DMS79 treated with DMSO at 0.1 percent for 48 hours (cell line): ENCODE measurements at places on chromosomes 2 and 18.

DNA sequence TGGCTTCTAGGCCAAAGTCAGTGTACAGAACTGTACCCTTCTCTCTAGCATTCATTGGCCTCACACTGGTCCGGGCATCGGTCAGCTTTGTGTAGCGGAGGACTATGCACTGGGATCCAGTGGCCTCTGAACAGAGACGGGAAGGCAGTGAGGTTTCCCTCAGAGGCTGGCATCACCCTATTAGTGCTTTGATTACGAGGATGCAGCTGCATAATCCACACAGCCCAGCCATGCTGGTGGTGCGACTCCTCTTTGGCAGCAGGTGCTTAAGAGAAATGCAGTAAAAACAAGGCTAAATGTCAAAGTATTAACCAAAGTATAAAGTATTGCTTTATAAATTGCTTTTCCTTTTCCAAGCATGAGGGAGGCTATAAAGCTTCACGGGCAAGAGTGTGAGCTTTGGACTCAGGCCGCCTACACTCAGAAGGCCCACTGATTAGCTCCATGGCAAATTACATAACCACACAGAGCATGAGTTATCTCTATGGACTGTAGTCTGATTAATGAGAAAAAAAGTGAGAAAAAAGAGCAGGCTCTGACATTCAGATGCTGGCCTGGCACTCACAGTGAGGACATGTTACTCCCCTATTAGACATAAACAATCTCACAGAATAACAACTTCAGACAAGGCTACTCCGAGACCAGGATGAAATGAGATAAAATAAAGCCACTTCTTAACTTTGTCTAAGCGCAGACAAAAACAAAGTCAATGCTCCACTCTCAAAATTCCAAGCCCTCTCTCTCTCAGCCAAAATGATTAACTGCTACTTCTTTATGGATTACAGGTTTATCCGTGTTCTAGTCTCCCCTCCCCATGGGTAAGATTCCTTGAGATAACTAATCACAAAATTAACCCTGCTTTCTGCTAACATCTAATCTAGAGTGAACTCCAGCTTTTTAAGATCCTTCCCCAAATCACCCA lies 6.4 kb upstream of the CRYGC start:
- no peak for DNase-seq

DNA sequence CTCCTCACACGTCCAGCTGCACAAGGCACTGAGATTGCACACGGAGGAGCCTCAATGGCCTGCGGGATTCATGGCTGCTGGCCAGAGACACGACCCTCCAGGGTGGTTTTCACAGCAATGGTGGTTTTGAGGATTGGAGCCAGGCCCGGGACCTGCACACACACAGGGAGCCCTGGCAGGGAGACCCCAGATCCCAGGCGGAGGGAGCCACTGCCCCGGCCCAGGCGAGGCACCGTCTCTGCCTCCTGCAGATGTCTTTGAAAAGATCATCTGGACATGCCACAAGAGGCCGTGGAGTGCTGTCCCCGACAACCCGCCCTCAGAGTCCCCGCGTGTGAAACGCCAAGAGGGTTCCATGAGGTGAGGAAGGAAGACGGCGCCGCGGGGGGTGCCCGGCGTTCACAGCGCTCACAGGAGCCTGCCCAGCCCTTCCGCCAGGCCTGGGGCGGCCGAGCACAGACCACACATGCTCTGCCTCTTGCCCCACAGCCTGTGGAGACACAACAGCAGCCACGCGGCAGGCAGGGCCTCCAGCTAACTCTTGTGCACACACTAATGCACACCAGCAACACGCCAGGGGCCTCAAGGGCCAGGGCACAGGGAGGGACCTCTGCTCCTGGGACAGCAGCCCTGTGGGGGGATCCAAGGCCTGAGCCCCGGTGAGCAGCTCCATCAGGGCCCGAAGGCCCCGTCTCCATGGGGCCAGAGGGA lies 72.8 kb upstream of the CTDP1 start:
- no peak for DNase-seq

DNA sequence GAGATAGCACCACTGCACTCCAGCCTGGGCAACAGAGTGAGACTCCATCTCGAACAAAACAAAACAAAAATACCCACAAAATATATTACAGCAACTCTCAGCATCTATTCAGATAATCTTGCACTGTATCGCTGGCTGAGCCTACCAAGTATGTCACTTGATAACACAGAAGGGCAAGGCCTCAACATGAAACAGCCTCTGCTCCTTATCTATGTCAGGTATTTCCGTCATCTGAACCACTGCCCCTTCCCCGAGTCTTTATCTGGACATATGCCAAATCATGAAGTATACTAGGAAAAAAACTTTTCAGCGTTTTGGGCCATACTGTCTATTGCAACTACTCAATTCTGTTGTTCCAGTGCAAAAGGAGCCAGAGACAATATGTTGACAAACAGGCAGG lies 17.7 kb downstream of the PDIA6 start:
- no peak for DNase-seq

DNA sequence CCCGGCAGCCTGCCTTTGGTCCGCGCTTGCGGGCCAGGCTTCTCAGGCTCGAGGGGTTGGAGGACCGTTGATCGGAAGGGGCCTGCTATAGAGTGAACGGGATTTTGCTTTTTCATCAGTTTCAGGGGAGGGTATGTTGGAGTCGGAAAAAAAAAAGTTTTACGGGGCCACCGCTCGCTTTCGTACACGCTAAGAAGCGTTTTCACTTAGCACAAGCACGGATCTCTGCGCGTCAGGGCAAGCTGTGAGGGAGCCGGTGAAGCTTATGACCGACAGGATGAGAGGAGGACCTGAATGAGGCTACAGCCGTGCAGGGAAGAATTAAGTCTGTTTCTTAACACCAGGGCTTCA lies 443 bp downstream of the CPSF3 start:
- DNase-seq: peak; percentile 27

DNA sequence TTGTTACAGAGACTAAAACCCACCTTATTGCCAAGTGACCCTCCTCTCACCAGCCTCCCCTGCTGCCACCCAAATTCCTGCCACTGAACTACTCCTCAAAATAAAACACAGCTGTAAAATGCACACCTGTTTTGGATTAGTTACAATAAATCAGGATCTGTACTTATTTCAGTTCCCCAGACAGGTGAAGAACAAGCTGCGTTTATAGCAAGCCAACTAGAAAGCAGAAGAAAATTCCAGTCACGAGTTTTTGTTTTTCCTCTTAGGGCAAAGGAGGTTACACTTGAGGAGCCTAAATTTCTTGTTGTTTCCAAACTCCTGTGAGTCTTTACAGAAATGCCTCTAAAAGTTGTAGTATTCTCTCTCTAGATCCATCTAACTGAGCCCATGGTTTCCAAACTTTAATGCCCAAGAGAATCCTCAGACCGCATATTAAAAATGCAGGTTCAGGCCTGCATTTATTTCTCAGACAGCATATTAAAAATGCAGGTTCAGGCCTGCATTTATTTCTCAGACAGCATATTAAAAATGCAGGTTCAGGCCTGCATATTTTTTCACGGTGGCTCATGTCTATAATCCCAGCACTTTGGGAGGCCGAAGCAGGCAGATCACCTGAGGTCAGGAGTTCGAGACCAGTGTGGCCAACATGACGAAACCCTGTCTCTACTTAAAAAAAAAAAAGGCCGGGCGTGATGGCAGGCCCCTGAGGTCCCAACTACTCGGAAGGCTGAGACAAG lies 62.2 kb downstream of the ALPK2 start:
- no peak for DNase-seq

DNA sequence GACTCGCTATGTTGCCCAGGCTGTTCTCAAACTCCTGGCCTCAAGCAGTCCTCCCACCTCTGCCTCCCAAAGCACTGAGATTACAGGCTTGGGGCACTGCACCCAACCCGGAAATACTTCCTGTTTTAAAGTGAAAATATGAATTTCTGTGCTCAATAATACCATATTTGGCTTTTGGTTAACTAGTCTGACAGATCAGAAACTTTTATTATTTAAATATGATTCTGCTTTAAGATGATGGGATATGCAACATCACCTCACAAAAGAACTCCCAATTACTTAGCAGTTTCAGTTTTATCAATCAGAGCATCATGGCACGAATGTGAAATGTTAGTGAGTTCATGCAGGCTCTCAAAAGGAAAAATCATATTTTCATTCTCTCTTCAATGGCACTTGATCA lies 120.6 kb downstream of the PTRHD1 start:
- no peak for DNase-seq

DNA sequence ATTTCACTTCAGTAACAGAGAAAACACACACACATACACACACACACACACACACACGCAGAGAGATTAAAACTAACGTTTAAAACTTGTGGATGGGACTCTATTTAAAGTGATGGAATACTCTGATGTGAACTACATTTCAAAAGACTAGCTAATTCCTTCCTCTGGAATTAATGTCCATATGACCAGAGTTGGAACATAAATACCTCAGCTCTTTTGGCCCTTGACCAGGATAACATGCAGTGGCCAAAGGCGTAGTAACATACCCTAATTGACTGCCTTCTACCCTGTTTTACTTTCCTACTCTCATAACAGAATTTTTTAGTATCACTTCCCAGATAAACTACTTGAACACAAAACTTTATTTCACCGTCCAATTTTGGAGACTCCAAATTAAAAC lies 671.3 kb upstream of the CHAC2 start:
- DNase-seq: no peak

DNA sequence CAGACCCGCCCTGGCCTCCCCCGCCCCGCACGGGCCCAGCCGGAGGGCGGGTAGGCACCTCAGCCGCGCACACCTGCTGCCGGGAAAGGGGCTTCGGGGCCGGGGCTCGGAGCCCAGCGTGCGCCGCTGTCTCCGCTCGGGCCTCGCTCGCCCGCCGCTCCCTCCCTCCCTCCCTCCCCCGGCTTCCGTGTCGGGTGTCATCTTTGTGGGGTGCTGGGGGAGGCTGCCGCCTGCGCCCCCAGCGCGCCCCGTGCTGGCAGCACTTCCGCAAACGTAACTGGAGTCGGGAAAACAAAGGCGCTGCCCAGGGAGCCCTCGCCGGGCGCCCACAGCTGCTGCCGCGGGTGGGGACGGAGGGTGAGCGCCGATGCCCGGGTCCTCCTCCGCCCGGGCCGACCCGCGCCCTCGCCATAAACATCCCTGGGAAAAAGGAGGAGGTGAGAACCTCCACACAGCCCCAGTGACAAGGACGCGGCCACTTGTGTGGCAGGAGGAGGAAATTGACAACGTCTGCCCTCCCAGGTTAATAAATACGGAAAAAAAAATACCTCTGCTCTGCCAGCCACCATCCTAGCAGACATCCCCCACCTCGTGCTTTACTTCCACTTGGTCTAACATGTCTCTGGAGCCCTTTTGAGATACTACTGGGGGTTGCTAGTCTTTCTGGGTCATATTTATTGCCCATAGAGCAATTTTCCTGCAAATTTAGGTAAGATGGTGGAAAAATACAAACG lies 550 bp downstream of the MFSD6 start:
- DNase-seq: peak; percentile 81

DNA sequence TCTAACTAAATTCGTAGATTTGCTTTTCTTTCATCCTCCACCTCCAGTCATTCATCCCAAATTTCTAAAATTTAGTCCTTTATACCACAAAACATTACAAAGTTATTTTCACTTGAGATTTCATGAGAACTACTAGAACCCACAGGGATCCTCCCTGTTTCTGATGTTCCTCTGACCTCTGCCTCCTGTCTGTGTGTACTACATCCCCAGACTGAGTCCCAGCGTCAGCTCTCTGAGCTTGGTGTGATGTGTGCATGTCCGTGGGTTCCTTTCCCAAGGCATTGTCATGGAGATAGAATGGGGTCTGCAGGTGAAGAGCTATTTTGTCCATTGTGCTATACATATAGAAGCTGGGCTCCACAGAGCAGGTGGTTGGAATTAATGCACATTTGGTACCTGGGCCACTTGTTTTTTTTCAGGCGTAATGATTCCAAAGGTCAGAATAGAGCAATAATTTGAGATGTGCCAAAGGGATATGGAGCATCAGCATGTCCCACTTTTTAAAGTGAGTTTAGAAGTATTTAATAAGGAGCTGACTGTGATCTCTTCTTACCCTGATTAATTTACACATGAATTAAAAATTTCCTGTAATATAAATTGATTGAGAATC lies 151.2 kb upstream of the BOD1L2 start:
- no peak for DNase-seq

DNA sequence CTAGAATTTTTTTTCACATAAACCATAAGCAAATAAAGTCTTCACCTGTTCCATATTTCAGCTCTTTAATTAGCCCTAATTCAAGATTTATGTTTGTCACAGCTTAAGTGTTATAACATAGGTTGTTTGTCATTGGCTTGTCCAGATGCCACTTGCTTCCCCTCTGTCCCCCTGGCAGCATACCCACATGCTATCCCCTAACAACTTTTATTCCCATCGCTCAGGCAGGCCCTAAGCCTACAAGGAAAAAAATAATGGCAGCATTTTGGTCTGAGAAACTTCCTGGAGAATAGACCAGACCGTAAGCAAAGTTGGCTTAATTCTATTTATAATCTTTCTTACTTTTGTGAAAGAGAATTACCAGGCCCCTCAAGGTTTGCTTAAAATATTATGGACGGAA lies 173.9 kb downstream of the DNAH6 start:
- no peak for DNase-seq

DNA sequence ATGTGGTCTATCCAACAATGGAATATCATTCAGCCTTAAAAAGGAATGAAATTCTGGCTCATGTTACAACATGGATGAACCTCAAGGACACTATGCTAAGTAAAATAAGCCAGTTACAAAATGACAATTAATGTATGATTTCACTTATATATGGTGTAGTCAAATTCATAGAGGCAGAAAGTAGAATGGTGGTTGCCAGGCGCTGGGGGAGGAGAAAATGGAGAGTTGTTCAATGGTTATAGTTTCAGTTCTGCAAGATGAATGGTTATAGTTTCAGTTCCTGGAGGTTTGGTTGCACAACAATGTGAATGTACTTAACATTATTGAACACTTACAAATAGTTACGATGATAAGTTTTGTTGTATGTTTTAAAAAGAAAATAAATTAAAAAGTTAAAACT lies 79.2 kb upstream of the IL1R2 start:
- DNase-seq: no peak

DNA sequence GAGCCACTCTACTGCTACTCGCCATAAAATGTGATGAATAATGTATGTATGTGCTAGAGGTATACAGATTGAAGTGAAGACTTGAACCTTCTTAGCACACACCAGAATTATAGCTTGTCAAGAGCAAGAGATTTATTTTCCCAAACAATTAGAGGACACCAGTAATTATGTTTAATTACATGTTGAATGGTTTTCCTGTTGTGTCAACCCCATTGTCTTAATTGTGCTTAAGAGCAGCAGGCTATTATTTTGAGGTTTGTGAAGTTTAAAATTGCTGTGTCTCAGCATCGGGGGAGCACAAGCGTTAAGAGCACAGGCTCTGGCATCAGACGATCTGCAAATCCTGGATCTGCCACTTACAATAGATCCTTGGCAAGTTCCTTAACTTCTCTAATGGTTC lies 29.0 kb downstream of the KIF5C start:
- no peak for DNase-seq

DNA sequence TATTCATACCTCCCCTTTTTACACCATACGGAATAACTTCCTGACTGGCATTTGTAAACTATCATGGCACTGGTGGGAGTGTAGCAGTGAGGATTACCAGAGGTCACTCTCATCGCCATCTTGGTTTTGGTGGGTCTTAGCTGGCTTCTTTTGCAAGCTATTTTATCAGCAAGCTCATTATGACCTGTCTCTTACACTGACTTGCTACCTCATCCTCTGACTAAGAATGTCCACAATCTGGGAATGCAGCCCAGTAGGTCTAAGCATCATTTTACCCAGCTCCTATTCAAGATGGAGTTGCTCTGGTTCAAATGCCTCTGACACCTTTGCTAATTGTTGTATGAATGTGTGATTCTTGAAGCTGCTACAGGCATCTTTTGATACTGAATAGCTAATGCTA lies 950.8 kb upstream of the SLC39A10 start:
- no peak for DNase-seq
